Skin of body (tissue), 3 donors: ENCODE measurements at places on chromosomes 5 and 9. TPM values are rescaled to one million over a fixed set of nuclear protein-coding genes. Genes with fewer than 3 reads are reported as not detected.

DNA sequence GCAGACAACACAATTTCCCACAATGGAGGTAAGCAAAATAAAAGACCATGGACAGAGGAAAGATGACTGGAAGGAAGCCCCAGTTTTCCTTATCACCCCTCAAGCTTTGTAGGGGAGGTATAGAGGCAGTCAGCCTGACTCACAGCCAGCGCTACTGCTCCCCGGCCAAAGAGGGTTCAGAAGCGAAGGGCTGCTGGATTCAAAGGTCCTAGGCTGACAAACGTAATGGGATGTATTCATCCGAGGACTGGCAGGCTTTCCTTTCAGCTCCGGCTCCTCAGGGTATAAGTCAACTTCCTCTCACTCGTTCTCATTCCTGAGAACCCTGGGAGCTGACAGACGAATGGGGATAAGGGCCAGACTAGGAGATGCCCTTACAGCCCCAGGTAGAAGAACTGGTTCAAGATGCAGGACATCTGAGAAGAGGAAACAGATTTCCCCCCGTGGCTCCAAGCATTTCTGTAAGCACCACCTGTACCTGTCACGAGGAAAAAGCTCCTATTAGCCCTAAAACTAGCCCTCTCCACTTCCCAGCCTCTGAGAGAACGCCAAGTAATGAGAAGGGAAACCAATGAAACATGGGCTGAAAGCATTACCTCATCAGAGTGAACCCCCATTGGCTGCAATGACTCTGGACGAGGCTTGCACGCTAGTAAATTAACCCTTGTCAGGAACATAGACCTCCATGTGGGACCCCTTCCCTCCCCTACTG, 22.1 kb upstream of the FAM13B start:
- no peak for DNase-seq

DNA sequence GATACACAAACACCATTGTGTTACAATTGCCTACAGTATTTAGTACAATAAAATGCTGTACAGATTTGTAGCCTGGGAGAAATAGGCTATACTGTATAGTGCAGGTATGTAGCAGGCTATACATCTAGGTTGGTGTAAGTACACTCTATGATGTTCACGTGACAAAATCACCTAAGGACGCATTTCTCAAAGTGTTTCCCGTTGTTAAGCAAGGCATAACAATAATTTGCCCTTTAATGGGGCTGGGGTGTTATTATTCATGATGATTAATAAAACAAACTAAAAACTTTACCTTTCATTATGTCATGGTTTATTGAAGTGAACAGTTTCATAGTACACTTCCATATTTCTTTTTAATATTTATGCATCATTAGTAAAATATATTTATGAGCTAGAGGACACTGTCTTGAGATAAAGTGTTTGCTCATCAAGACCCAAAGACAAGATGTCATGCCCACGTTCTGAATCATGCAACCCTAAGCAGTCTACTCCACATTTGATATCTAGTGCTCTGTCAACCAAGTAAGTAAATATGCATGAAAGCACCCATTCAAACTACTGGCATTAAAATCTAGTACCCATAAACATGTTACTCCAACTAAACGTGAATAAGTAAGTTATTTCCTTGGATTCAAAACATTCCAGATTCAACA, 220.5 kb downstream of the NR2F1-AS1 start:
- no peak for DNase-seq

DNA sequence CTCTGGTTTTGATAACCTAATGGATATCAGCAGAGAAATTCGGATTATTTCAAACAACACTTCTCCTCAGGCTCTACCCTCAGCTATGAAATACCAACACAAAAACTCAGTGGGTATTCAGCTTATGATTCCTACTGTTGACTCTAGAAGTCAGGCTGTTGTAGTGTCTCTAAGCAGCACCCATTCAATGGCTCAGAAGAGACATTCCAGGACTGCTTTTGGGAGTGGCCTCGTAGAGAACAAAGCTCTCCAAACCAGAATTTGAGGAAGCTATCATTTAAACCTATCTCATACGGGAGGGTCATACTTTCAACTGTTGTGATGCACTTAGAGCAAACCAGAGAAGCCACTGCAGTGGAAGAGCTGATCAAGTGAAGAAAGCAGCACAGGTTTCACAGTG, 34.1 kb downstream of the ETF1 start:
- DNase-seq: no peak

DNA sequence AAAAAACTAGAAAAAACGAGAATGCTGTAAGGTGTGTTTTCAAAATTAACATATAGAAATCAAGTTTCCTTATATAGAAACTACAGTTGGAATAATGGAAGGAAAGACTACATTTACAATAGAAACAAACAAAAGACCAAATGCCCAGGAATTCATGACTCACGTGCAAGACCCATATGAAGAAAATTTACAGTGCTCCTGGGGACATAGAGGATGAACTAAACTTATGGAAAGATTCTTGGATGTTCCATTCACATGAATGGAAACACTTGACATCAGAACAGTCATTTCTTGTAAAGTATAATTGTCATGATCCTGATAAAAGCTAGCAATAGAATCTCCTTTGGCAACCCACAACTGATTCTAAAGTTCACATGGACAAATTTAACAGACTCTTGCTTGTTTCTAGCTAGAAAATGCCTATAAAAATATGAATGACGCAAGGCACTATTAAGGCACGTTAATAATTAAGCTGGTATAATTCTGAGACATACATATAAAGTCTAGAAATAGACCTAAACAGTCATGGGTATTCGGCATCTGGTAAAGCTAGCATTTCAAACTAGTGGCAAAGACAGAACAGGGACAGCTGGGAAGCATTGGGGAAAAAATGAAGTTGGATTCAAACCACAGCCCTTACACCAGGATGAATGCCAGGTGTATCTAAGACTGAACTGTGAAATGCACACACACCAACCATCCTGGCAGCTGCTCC, 5.1 kb upstream of the ZFP62 start:
- peak; percentile 10 for DNase-seq

DNA sequence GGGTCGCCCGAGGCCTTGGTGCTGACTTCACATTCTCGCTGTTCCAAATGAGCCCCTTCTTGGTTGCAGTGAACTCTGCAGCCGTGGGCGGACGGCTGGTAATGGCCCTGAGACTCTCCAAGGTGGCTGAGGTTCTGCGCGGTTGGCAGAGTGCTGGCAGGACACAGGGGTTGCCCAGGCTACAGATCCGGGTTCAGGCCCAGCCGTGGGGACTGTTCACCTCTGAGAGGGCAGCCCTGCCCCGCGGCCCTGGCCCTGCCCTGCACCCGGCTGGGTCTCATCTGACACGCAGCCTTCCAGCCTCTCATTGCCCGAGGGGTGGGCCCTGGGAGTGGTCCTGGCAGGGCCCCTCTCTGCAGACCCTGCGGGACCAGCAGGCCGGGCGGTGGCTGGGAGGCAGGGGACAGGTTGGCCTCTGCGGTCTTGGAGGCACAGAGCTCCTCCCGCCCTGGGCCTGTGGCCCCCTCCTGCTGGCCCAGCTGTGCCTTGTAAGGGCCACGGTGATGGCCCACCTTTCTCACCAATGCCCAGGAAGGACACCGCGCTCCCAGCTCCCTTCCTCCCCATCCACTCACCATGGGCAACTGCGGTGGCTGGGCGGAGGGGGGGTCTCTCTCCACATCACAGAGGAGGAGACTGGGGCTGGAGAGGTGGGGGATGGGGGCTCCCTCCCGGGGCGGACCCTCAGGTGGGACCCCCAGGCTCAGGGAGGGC, 51.6 kb downstream of the AHRR start:
- DNase-seq: no peak

DNA sequence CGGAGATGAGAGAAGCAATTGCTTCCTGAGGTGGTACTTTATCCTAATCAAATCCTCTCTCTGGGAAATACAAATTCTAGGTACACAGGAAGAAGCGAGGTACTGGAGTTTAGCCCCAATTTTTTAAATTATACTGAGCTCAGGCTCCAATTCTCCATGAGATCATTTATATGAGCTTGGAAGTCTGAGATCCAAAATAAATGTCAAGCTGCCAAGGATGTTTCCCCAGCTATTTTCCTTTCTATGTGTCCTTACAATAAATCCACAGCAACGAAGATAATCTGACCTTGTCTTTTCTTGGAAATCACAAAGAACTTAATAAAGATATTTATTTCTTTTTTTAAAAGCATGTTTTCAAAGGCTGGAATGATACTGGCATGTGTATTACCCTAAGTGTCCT, 597.3 kb downstream of the GABRG2 start:
- no peak for DNase-seq

DNA sequence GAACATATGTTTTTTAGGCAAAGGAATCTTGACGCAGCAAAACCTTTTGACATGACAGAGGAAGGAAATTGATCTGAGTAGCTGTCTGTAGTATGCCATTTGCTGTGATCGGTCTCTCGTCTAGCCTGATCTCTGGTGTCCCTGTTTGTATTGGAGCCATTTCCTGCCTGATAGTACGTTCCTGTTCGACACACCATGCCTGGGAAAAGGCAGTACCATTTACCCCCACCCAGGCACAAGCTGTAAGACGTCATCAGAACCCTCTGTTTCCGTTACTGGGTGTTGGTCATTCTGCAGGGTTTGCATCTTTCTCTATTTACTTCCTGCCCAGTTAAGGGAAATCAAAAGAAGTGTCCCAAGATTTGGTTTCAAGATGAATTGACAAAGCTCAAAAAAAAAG, 129.7 kb downstream of the CEMIP2 start:
- peak; percentile 46 for DNase-seq

DNA sequence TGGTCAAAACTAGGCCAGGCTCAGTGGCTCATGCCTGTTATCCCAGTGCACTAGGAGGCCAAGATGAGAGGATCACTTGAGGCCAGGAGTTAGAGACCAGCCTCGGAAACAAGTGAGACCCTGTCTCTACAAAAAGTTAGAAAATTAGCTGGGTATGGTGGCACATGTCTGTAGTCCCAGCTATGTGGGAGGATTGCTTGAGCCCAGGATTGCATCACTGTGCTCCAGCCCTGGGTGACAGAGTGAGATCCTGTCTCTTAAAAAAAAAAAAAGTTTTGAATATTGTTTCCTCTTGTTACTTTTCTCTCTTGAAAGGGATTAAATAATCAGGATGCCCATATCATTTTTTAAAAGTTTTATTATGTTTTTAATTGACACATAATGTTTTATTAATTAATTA, 7.6 kb downstream of the ARHGEF37 start:
- DNase-seq: no peak

GRCh38 chr5:78514427-78515330, 133.9 kb downstream of the LHFPL2 start:
- DNase-seq: peak; percentile 49

DNA sequence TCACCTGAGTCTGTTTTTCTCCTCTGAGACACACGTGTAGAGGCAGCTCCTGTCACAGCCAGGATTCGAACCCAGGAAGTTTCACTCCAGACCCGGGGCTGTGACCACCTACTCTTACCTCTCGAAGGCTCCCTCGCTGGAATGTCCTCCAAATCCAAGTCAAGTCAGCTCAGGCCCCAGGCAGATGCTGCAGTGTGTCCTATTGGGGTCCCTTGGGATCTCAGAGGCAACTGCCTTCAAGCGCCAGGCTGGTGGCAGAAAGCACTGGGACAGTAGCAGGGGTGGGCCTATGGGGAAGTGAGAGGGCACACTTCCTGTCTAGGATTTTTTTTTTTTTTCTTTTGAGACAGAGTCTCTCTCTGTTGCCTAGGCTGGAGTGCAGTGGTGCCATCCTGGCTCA, 762 bp upstream of the ST6GALNAC4 start:
- no peak for DNase-seq

DNA sequence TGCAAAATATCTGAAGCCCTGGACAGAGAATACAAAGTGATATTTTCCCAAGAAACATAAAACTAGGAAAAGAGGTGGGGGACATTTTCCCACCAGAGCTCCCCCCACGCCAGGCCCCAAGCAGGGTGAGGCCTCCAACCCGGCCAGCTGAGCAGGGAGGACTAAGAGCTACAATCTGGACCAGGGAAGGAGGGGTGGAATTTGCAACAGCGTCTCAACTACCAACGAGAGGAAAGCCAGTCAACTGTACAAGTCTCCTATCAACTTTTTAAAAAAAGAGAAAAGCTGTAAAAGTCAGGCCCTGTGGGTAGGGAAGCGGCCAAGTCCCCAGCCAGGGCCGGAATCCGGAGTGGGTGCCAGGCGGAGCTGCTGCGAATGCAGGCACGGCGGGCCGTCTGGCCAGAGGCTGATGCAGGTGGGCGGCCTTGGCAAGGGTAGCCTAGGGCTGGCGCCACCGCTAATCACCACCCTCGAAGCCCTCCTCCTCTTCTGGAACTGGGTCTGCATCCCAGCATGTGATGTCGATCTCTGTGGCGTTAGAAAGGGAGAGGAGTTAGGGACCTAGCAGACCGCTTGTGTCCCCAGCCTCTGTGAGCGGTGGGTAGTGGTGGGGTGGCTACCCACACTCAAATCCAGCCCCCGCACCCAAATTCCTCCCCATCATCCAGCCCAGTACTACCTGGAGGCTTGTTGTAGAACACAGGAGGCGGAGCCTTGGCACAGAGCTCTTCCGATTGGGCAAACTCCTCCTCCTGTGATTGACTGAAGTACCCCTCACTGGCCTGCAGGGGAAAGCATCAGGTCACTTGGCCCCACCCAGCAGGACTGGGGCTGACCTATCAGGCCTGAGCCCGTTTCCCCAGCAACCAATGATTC, 10.6 kb downstream of the PRR7 start:
- DNase-seq: peak; percentile 81

- no peak for DNase-seq
These were observed 19.2 kb downstream of the ANKHD1 start for GRCh38 chr5:140420665-140421361.

GRCh38 chr9:18346745-18347144, 127.2 kb upstream of the ADAMTSL1 start:
- no peak for DNase-seq

DNA sequence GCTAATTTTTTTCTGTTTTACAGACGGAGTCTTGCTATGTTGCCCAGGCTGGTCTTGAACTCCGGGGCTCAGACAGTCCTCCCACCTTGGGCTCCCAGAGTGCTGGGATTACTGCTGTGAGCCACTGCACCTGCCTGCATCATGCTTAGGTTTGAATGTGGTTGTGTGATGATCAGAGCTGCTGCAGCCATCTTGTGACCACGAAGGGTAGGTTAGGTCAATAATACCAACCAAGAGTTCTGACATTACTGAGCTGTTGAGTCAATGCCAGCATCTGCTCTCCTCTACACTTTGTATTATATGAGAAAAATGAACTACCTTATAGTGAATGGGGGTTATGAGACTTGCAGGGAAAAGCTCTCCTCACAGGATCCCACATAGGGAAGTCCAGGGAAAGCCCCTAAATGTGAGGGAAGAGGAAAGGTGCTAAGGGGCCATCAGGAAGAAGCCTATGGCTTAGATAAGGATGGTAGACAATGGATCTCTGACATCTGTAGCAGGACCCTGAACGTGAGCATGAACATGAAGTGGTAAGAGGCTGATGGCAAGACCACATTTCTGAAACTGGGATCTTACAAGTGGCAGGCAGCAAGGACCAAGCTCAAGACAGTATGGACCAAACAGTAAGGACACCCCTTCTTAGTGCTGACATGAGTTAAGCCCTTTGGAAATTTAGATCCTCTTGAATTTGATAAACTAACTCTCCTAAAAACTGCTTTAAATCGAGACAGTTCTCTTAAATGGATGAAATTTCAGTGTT, 75.7 kb upstream of the ZNF169 start:
- DNase-seq: no peak

- no peak for DNase-seq
These were observed 68.4 kb downstream of the PBX3 start for GRCh38 chr9:125815568-125815967.

Gene C9orf50
- not detected for total RNA-seq

Gene MCC
- total RNA-seq: 47.7 TPM

Gene CCNO
- 0.20 TPM for total RNA-seq

Gene RXFP3
- not detected for total RNA-seq

Gene UNC5A
- total RNA-seq: 0.30 TPM

Gene PHYKPL
- 42.4 TPM for total RNA-seq

Gene PRRX2
- total RNA-seq: 9.4 TPM
